ENCODE measurements at places on chromosomes 2 and 18. TPM values are rescaled to one million over a fixed set of nuclear protein-coding genes. Genes with fewer than 3 reads are reported as not detected.

- H3K27ac ChIP-seq = no peak overlapping the region
- H3K4me1 ChIP-seq = no peaks in the 10 kb centered on the region
- no peaks in the 10 kb centered on the region for H3K36me3 ChIP-seq
- H3K4me3 ChIP-seq = no peak overlapping the region
Observed at GRCh38 chr2:220162320-220162719, 534.9 kb downstream of the SLC4A3 start.

PLA2R1 gene
- 34.9 TPM for total RNA-seq

CIAO1 gene
- total RNA-seq = 46.4 TPM

CCDC102B gene
- 13.3 TPM for total RNA-seq

- DNase-seq = no peak
- no peaks in the 10 kb centered on the region for H3K27me3 ChIP-seq
- no peak overlapping the region for H3K4me3 ChIP-seq
- H3K27ac ChIP-seq = no peak overlapping the region
- no peaks in the 10 kb centered on the region for H3K4me1 ChIP-seq
Observed at GRCh38 chr2:129922571-129923264, 56.7 kb upstream of the RAB6C start.

SERPINB13 gene
- not detected for total RNA-seq

- H3K4me3 ChIP-seq = no peak overlapping the region
- no peaks in the 10 kb centered on the region for H3K4me1 ChIP-seq
- no peak overlapping the region for H3K27ac ChIP-seq
- H3K36me3 ChIP-seq = no peaks in the 10 kb centered on the region
- no peak for DNase-seq
- no peaks in the 10 kb centered on the region for H3K27me3 ChIP-seq
Observed at GRCh38 chr18:23716516-23716915, 27.3 kb downstream of the LAMA3 start.

GRCh38 chr18:57475903-57476302 is 40.7 kb downstream of the ONECUT2 start:
- no peaks in the 10 kb centered on the region for H3K4me1 ChIP-seq
- no peak overlapping the region for H3K4me3 ChIP-seq
- DNase-seq = no peak
- no peaks in the 10 kb centered on the region for H3K27me3 ChIP-seq

GRCh38 chr2:98909317-98910211 is 26.5 kb downstream of the CRACDL start:
- peak; percentile 67 for DNase-seq
- H3K36me3 ChIP-seq = no peaks in the 10 kb centered on the region
- H3K4me3 ChIP-seq = no peak overlapping the region

Data from aorta (tissue), 5 donors.